ENCODE measurements at places on chromosomes 2 and 18.

- DNase-seq: no peak
Observed at GRCh38 chr2:45009928-45010701, 863 bp upstream of the SIX2 start.

GRCh38 chr2:141497272-141497671, 633.5 kb downstream of the LRP1B start:
- DNase-seq: no peak

- no peak for DNase-seq
Observed at GRCh38 chr2:33392366-33392765, 84.1 kb upstream of the RASGRP3 start.

DNA sequence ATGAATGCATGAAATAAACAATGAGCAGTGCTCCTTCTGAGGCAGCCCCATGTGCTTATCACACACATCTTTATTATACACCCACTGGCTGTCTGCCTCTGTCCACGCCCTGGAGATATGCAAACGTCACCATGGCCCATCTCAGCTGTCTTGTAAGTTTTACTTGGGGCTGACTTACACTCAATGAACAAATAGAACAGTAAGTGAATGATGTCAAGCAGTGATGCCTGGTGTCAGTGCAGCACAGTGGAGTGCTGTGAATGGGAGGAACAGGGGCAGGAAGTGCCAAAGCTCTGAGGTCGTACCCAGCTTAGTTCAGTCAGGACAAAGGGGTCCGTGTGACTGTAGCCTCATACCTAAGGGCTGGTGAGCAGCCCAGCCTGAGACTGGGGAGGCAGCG, 659.5 kb upstream of the HS6ST1 start:
- DNase-seq: peak; percentile 43

GRCh38 chr2:141704541-141704940, 426.3 kb downstream of the LRP1B start:
- no peak for DNase-seq

GRCh38 chr2:37262522-37262921, 31.1 kb downstream of the NDUFAF7 start:
- DNase-seq: no peak

- DNase-seq: no peak
Observed at GRCh38 chr2:862355-862687, 88.3 kb upstream of the SNTG2 start.

- DNase-seq: no peak
Observed at GRCh38 chr2:65300761-65301711, 73.4 kb downstream of the ACTR2 start.

DNA sequence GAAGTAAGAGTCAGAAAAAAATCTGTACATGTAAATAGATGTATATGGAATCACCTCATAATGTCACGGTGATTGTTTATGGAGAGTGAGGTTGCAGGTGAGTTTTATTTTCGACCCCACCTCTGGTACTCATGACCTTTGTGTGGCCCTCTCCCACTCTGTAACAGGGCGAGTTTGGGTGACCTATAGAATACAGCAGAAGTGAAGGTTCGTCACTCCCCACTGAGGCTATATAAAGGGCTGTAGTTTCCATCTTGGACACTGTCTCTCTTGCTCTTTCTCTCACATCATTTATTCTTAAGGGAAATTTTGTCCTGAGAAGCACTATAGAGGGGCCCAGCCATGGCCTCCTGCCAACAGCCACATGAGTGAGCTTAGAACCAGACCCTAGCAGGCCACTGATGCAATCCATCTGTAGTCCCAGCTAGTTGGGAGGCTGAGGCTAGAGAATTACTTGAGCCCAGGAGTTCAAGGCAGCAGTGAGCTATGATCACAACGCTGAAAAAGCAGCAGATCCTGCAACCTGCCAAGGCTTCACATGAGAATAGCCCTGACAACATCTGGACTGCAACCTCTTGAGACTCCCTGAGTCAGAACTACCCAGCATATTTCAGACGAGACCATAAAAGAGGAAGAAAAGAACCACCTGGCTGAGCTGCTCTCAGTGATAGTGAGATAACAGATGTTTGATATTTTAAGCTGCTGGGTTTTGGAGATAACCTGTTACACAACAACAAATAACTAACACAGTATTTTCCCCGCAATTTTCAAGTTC, 74.3 kb upstream of the SLC1A4 start:
- peak; percentile 37 for DNase-seq

DNA sequence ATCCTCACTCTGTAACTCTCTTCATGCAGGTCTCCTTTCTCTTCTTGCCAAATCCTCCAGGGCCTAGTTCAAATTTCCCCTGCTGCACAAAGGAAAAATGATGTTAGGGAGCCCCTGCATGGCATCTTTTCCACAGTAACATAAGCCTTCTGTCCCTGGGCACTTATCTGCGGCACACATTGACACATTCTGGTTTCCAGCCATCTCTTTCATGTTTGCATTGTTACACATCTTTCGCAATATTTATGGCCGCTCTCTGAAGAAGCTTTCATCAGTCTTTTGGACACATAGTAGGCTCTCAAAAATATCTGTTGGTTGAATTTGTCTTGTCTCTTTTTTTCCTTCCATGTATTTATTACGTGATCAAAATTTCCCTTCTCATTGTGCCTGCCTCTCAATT, 1806.1 kb upstream of the PIK3C3 start:
- DNase-seq: no peak

- DNase-seq: no peak
Observed at GRCh38 chr18:52237551-52237950, 102.4 kb upstream of the DCC start.

DNA sequence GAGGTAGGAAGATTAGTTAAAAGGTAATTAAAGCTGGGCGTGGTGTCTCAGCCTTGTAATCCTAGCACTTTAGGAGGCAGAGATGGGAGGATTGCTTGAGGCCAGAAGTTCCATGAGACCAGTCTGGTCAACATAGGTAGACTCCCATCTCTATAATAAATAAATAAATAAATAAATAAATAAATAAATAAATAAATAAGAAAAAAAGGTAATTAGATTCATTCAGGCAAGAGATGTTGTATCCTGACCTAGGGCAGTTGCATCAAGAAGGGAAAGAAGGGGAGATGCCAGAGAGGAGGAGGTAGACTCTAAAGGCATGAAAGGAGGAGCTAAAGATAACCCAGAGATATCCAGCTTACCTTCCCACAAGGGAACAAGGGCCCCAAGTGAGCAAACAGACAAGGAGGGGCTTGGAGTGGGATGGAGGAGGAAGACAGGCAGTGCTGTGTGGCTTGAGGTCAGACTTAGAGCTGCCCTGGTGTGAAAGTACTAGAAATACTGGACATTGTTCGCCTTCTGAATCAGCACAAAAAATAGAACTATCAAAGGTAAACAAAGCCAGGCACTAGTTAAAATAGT, 7.4 kb upstream of the RAB1A start:
- DNase-seq: no peak

- no peak for DNase-seq
Observed at GRCh38 chr2:233351423-233351822, 2.9 kb upstream of the DGKD start.

GRCh38 chr2:60366135-60366712, 187.2 kb downstream of the BCL11A start:
- peak; percentile 8 for DNase-seq

GRCh38 chr18:42442656-42443055, 487.6 kb downstream of the PIK3C3 start:
- no peak for DNase-seq

GRCh38 chr18:62912885-62913284, 197.5 kb downstream of the PHLPP1 start:
- DNase-seq: no peak

DNA sequence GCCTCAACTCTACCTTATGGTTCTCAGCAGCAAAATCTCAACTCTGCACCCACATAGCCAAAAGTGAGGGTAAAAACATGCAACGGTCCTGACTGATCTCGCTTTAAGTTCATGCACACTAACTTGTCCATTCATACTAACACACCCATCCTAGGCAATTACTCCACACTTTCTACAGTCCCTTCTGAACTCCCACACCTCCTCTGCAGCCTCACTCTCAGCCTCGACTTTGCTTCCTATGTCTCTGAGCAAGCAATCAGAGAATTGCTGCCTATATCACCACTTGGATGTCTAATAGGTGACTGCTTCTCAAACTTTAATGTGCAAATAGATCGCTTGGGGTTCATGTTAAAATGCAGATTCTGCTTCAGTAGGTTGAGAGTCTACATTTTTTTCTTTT, 7.8 kb upstream of the TMBIM1 start:
- DNase-seq: no peak

- no peak for DNase-seq
Observed at GRCh38 chr2:172624996-172625395, 69.1 kb downstream of the PDK1 start.

DNA sequence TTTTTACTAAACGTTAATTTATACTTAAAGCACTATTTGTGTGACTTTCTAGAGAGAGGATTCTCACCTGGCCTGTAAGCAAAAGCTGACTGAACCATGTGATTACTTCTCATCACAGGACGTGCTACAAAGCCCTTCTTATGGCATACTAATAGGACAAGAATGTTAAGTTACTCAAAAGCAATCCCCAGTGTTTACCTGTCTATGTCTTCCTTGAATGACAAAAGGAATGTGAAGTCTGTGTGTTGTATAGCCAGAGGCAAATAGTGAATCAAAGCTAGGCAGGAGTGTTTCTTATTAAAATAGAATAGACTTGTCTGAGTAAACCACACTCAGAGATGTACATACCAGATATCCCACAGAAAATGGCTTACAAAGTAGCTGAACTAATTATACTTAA, 1465.5 kb downstream of the SUCLG1 start:
- no peak for DNase-seq

GRCh38 chr2:128982670-128983069, 664.0 kb upstream of the HS6ST1 start:
- no peak for DNase-seq

- DNase-seq: no peak
Observed at GRCh38 chr2:171253900-171254650, 93.4 kb upstream of the TLK1 start.

DNA sequence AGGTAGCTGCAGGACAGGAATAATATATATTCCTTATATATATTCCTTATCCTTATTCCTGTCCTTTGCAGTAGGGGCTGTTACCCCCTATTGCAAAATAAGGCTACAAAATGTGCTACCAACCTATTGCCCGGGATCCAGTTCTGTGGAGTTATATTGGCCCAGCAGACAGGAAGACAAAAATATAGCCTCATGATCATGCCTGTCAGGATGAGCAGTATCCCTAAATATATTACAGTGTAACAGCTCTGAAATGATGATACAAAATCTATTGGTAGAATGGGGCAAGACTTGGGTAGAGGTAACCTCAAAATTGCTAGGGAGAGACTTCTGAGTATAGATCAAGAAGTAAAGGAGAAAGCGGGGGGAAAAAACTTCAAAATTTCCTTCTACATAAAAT, 31.6 kb upstream of the MARCHF7 start:
- DNase-seq: no peak

- no peak for DNase-seq
Observed at GRCh38 chr2:5459041-5459440, 233.1 kb upstream of the SOX11 start.

- no peak for DNase-seq
Observed at GRCh38 chr2:109675666-109676345, 61.6 kb downstream of the SOWAHC start.

- DNase-seq: no peak
Observed at GRCh38 chr18:36499938-36500337, 202.4 kb downstream of the FHOD3 start.

GRCh38 chr2:23092831-23093230, 292.1 kb upstream of the KLHL29 start:
- DNase-seq: peak; percentile 7

DNA sequence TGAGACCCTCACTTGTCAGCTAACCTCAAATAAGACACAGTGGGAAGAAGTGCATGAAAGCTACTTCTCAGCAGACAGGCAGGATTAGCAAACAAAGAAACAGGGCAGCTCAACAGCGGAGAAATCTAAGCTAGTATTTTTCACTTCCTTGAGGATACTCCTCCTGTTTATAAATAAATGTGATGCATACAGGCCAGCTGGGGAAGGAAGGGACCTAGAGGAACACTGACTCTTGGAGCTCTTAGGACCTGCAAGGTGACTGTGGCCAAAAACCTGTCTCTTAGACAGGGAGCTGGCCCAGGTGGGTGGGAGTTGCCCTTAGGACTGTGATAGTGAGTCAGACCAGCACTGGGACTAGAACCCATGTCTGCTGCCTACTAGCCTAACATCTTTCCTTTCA, 4.8 kb downstream of the REEP1 start:
- DNase-seq: no peak

DNA sequence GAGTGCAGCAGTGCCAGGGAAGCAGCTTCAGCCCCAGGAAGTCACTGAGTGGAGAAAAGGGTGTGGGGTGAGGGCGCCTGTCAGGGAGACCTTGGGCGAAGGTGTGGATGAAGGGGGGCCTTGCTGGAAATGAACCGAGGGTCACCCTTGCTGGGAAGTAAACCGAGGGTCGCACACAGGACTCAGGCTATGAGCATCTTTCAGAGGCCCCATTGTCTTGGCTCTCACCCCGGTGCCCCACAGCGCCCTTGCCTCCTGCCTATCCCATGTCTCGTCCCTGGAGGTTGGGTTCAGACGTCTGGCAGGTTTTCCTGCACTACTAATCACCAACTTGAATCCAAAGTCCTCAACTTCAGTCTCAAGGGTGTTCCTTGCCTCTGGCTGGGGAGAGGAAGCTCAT, 122.8 kb upstream of the PXDN start:
- DNase-seq: no peak

- DNase-seq: peak; percentile 59
Observed at GRCh38 chr2:215787565-215788178, 225.7 kb downstream of the MREG start.

DNA sequence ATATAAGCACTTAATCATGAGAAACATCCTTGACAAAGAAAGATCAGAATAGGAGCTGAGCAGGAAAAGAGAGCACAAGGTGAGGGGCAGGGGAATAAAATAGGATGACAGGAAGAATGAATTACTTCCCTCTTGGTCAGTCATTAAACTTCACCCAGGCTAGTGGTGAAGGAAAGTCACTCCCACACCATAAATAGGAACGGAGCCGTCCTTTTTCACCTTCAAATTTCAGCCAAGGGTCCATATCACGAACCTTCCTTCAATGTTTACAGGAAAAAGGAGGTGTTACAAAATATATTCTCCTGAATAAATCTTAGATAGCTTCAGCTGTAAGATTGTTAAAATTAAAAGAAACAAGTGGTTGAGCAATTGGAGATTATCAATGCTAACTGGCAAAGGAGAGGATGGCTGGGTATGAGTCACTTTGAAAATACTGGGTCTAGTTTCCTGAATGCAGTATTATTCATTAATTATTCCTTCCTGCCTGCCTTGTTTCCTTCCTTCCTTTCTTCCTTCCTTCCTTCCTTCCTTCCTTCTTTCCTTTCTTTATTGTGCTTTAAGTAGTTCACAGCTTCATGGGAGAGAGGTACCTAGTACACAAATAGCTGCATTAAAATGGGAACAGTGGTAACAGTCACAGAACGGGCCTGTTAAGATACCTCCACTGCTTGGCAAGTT, 292.3 kb upstream of the ID2 start:
- no peak for DNase-seq

- DNase-seq: no peak
Observed at GRCh38 chr2:66575625-66576310, 140.8 kb downstream of the MEIS1 start.

GRCh38 chr2:126966601-126967000, 67.9 kb downstream of the TEX51 start:
- DNase-seq: no peak
